SK-N-SH (cell line): ENCODE measurements at places on chromosomes 1 and 21.
A peak's percentile ranks its signal among the peaks of the same experiment; 100 is the strongest.

GRCh38 chr1:235013512-235013911, 115.1 kb downstream of the TOMM20 start:
- no peak for DNase-seq

DNA sequence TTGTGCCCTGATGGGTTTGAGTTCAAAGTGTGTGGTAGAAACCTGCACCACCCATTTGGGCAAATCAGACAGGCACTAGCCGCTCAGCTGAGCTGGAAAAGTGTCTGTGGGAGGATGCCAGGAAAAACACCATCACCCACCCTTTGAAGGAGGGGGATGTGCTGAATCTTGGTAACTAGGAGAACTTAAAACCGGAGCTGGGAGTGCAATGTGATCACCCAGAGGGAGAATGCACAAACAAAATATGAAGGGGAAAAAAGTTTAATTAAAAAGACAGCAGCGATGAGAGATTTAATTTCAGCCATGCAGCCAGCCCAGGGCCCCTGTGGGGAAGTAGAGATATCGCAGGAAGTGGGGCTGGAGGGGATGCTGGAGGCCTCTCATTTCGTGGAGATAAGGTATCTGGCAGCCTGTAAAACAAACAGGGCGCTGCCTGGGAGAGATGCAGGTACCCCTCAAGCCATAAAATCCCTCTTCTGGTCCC, 86.8 kb upstream of the BCAR3 start:
- peak; percentile 70 for DNase-seq

- no peak for DNase-seq
Observed at GRCh38 chr1:210376836-210377372, 48.2 kb downstream of the HHAT start.

DNA sequence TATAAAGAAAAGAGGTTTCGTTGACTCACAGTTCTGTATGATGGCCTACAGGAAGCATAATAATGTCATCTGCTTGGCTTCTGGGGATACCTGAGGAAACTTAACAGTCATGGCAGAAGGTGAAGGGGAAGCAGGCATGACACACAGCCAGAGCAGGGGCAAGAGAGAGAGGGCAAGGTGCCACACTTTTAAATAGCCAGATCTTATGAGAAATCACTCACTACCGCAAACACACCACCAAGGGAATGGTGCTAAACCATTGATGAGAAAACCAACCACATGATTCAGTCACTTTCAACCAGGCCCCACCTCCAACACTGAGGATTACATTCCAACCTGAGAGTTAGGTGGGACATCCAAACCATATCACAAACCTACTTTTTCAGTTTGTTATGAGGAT, 245.9 kb upstream of the SGIP1 start:
- no peak for DNase-seq

DNA sequence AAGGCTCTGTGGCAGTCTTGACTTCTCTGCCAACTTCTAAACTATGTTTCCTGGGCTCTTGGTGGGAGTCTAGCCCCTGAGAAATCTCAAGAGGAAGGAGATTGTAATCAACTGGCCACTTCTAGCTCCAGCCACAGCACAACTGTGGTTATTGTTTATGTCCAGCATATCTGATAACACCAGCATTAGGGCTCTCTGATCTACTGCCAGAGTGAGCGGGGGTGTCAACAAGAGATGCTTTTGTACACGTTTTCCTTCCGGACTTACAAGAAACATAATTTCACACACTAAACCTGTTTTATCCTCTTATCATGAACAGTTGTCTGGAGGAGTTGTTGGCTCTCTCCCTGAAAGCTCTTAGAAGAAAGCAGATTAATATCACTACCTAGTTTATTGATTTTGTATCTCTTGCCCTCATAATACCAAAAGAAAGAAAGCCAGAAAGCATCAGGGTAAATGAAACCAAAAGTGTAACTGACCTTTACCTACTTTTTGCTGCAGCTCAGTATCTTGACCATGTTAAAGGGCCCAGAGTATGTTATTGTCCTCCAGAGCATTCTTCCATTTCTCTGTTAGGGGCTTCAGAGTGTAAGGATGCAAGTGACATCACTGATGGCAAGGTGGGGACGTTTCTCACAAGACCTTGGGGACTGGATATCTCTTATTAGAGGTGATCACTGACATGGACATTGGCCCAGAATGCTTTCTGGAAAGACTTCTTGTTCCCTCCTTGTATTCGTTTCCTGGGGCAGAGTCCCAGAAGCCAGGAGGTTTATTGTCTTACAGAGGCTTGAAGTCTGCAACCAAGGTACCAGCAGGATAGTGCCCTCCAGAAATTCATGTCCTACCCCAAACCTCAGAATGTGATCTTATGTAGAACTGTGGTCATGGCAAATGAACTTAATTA, 9.6 kb upstream of the SH2D1B start:
- no peak for DNase-seq

GRCh38 chr1:59279645-59280044, 17.2 kb upstream of the FGGY start:
- no peak for DNase-seq

- no peak for DNase-seq
Observed at GRCh38 chr1:154730259-154730658, 122.3 kb upstream of the ADAR start.

DNA sequence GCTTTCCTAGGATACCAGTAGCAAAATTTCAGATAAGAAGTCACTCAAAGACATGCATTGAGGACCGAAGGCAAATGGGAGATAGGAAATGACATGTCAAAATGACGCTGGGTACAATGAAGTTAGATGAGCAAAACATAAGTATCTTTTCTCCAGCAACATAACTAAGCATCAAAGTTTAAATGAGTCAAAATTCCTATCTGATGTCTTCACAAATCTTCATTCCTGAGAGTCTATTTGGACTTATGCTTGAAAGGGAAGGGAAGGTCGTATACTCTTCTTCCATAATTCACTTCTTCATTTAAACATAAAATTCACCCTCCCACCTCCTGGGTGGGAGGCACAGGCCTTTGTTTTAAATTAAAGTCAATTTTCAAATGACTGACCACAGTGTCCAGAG, 4.1 kb upstream of the TMEM81 start:
- DNase-seq = no peak

DNA sequence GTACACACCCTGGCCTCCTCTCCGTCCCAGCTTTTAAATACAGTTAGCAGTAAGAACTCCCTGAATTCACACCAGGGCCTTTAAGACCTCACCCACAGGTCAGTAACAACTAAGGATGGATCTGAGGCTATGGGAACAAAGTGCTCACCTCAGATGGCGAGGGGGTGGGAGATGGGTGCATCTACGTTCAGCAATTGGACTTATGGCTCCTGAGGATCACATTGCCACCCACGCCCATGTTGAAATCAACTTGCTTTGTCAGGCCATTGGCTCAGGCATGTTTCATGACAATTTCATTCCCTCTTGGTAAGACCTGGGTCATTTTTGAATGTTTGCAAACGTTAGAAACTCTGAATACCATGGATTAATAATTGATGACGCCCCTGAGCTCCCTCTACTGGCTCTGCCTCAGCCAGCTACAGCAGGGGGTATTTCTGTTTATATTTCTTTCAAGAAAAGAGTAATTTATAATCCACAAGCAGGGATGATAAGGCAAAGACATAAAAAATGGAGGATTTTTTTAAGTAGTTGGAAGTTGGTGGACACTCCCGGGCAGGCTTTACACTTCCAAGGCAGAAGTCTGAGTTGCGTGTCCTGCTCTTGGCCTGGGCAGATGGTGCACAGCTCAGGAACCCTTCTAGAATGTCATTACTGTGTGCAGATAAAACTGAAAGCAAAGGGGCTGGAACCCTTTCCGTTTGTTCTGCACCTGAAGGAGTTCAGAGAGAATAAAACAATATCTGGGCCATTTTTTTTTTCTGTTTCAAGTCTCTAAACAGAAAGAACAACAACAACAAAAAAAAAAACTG, 13.7 kb upstream of the LBR start:
- DNase-seq = no peak

DNA sequence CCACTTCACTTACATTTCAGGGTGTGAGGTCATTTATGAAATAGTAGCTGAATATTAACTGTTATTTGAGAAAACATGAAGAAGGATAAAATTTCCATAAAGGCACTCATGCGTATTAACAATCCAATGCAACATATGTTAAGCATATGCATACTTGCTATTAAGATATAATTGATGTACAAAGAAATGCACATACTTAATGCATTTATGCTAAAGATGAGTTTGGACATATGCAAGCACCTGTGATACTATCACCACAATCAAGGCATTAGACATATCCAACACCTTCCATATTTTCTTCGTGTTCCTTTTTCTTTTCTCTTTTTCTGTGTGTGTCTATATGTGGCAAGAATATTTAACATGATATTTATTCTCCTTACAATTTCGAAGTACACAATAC, 464.8 kb upstream of the BRINP3 start:
- DNase-seq = no peak

DNA sequence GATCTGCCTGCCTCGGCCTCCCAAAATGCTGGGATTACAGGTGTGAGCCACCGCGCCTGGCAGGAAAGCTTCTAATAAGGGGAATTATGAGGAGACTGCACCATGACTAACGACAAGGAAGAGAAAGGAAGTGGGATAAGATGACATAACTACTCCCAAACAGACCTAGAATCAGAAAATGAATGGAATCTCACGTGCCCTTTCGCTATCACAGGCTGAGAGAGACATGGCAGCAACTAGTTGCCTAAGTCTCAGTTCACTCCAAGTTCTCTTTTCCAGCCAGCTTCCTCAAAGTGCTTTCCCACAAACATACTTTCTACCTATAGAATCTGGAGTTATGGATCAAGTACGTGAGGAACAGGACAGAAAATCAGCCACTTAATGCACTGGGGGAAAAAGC, 2.0 kb downstream of the PI4KB start:
- no peak for DNase-seq

DNA sequence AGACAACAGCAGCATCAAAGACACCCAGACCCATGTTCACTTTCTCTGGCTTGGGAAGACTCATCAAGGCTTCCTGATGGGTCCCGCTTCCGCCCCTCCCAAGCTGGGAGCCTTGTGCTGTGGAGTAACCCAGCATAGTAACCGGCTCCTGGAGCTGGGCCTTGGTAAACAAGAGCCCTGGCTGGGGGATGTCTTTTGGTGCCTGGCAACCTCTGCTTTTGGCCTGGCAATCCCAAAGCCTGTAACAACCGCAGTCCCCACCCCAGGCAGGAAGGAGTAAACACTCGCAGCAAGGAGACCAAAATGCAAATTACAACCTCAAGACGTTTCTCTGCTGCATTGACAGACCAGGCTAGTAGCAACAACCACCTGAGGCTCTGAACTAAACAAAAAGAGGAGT, 16.9 kb upstream of the THRAP3 start:
- DNase-seq = no peak

GRCh38 chr1:34794001-34794789, 1.4 kb downstream of the GJA4 start:
- DNase-seq = no peak

- DNase-seq = no peak
Observed at GRCh38 chr1:23824711-23825075, 536 bp downstream of the HMGCL start.

DNA sequence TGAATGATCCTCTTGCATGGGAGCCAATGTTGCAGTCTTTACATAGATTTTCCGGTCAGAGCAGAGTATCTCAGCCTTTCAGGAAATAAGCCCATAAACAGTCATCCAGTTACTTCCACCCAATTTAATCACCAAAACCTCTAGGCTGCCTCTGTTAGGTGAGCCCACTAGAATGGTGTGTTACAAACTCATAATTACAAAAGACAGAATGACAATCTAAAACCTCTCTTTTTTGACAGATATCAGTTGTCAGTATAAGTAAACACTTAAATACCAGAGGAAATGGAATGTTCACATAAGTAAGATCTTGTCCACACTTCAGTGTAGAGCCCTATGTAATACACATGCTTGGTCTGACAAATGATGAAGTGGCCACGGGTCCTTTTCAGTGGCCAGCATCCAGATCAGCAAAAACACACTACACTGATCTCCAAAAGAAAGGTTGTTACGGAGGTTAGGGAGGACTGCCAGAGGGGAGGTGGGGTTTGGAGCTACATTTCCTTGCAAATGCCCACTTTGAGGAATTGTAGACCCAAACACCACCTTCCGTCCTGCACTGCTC, 71.3 kb upstream of the FBXO28 start:
- no peak for DNase-seq

DNA sequence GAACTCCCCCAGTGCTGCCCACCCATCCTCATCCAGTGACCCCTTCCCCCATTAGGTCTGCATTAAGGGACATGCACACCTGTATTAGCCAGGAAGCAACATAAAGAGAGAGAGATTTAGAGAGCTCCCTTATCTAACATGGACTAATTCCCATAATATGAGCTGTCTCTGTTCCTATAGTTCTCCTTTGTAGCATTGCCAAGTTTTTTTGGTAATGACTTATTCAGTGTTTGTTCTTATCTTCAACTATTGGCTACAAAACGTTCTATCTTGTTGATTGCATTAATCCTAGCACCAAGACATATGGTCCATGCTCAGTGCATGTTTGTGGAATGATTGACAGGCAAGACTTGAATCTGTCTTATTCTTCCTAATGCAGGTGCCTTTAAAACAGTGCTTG, 264.0 kb downstream of the ADGRL2 start:
- DNase-seq = no peak

DNA sequence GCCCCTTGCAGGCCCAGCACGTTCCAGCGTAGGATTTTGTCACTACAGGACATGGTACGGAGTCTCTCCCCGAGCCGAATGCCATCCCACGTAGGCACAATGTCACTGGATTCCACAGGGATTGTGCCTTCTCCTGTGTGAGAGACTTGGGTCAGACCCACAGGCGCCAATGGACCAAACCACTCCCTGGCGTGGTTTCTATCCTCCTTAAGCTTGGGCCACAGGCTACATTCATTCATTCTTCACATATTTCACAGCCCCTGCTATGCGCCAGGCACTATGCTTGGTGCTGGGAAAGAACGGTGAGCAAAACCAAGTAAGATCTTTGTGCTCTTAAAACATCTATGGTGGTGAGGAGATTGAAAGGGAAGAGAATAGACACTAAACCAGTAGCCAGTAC, 18.7 kb downstream of the CHRNB2 start:
- DNase-seq = no peak

DNA sequence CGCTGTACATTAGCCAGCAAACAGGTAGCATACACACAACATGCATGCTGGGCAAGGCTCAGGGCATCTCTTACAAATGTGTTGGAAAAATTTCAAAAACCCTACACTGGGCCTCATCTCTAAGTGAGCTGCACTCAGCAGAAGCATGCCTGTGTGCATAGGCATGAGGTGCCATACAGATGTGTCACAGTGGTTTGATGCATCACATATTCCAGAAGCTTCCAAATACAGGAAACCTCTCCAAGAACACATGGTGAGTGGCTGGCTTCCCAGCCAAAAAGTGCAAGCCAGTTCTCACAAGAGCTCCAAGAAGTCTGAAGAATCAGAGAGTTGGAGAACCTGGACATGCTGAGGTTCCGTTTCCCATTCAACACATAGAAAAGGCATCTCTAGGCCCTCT, 58.3 kb downstream of the CD46 start:
- DNase-seq = no peak
